ENCODE measurements at places on chromosomes 4 and X.
A peak's percentile ranks its signal among the peaks of the same experiment; 100 is the strongest.

- DNase-seq, result no peak
Measured at GRCh38 chr4:27910227-27910626, 1049.6 kb downstream of the STIM2 start.

DNA sequence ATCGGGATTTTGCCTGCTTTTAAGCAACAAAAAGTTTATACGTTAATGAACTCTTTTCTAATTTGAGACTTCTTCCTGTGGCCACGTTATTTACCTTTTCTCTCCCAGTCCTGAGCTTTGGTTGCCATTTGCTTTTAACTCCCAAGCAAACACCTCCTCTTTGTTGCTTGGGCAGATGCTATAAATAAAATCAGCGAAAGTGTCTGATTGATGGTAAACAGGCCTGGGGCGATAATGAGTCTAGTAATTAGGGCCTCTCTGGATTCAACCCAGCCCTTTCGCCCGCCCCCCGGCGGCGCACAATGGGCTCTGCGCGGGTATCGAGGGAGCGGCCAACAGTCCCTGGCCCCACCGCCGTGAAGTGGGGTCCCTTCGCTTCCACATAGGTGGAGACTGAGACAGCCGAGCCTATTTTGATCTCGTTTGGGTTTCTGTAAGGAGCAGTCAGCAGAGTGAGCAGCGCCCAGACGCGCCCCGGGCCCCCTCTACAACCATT lies 790 bp downstream of the CLGN start:
- no peak for DNase-seq

- no peak for DNase-seq
Measured at GRCh38 chr4:87229979-87230378, 9.6 kb upstream of the KLHL8 start.

GRCh38 chr4:80101071-80101791 lies 28.2 kb upstream of the ANTXR2 start:
- DNase-seq, result no peak

DNA sequence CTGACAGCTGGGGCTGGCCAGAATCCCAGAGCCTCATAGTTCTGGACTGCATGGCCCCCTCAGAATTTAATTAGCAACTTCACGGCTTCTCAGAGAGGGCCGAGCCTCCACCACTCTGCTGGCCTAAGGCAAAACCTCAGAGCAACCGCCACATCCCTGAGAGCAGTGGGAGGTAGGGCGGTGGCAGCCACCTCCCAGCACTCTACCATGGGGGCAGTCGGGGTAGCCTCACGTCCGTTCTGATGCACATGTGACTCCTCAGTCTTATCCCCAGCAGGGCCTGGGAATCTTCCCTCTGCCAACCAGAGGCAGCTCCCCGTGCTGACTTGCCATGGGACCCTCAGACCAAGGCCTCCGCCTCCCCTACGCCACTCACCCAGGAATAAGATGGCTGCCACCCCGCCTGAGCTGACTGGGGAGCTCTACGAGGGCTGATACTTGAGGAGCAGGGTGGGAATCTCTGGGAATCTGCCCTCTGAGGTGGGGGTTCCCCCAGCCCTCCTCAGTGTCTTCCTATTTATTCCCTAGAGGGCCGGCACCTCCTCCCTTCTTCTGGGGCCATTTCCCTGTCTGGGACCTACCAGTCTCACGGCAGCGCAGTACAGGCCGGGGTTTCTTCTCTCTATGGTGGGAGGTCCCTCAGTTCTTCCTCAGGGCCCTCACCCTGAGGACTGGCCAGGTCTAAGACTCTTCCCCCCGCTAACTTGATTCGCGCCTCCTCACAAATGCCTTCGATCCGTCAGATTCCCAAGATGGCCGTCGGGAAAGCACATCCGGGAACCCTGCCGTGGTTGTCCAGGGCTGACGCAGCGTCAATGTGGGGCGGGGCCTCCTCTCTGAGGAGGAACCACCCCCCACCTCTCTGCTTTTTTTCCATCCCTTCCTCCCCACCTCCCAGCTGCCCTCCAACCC lies at the start of gene MAGEC2:
MAGEC2 (minus strand) TSS at position 769 of the 912 bp plus-strand sequence. CDS start 1,303 bp downstream, outside the sequence.
- DNase-seq, result no peak

DNA sequence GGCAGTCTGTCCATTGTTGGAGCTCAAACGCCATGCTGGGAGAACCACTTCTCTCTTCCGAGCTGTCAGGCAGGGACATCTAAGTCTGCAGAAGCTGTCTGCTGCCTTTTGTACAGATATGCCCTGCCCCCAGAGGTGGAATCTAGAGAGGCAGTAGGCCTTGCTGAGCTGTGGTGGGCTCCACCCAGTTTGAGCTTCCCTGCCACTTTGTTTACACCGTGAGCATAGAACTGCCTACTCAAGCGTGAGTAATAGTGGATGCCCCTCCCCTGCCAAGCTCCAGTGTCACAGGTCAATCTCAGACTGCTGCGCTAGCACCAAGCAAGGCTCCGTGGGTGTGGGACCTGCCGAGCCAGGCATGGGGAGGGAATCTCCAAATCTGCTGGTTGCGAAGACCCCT lies 145.7 kb downstream of the VSIG4 start:
- no peak for DNase-seq

DNA sequence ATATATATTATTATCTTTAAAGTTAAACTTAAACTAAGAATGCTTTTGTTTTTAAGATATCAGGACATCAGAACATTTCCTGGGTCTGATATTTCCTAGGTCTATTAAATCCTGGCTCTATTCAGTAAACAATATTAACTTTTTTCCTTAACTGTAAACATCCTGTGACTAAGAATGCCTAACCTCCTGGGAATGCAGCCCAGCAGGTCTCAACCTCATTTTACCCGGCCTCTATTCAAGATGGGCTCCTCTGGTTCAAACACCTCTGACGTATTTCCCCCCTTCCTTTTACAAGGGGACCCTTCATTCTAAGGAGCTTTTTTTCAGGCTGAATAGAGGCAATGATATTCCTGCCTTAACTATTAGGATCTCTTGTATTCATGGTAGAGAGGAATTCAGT lies 35.8 kb upstream of the DYNLT3 start:
- no peak for DNase-seq

DNA sequence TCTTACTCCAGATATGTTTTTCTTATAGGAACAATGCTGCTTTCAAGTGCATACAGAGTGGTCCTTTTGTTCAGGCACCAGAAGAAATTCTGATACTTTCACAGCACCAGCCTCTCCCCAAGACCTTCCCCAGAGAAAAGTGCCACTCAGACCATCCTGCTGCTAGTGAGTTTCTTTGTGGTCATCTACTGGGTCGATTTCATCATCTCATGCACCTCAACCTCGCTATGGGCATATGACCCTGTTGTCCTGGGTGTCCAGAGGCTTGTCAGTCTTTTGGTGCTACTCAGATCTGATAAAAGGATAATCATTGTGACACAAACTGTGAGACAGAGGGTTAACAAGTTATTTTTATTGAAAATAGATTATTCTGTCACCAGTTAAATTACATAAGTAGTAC lies 39.5 kb downstream of the WDR13 start:
- no peak for DNase-seq

DNA sequence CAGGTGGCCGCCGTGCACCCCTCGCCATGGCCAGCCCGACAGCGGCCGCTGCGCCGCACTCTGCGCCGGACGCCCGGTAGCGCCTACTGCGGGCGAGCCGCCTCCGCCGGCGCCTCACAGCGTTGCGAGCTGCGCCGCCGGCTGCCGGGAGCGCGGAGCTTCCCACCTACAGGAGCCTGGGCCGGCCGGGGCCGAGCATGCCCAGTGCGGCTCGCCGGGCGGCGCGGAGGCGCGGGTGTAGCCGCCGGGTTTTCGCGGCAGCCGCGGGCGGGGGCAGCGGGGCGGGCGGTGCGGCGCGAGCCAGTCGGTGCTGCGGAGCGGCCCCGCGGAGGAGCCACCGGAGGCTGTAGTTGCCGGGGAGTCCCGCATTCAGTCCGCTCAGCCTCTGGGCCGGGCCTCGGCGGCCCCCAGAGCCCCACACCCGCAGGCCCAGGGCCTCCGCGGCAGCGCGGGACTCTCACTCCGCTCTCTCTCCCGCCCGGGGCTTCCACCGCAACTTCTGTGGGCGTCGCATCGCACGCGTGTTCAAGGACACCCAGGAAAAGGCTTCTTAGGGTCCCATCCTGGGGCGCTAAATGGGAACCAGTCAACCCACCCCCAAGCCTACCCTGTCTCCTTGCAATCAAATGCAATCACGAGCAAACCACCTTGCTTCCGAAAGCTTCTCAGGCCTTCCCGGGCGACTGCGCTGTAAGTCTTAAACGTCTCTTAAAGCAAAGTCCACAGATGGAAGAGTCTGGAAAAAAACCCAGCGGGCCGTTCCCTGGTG lies at the start of gene MFAP3L:
MFAP3L (minus strand) TSS at position 143 of the 769 bp plus-strand sequence. CDS start 20,518 bp downstream, outside the sequence.
- peak; percentile 65 for DNase-seq

DNA sequence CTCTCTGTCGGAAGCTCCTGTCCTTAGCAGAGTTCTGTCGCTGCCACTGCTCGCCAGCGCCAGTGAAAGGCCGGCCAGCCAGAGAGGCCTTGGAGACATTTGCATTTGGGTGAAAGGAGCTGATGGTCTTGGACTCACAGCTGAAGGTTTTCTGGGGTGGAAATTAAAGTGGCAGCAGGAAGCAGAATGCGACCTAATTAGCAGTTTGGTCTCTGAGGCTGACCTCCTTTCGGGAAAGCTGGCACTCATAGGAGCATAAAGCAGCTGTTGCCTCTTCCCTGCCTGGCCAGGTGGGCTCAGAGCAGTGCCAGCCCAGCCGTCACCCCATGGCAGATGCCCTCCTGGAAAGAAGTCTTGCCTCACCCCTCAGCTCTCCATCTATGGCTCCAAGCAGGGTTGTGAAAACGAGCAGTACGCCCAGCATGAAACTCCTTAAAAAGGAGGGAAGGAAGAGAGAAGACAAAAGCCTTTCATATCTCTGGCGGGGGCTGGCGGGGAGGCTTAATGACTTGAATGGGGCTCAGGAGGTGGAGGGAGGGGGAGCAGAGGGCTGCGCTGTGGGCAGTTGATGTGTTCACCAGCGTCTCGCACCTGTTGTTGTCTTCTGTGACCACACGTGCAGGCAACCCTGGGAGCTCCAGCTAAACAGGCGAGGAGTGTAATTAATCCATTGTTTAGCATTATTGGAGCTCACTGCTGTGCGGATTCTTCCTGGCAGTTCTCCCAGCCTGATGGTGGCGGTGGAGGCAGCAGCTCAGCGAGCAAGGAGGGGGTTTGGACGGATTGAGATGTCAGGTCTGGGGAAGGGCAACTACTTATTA lies 264.0 kb downstream of the MID1IP1 start:
- no peak for DNase-seq

GRCh38 chr4:108649863-108650211 lies 562 bp upstream of the OSTC start:
- DNase-seq, result no peak

DNA sequence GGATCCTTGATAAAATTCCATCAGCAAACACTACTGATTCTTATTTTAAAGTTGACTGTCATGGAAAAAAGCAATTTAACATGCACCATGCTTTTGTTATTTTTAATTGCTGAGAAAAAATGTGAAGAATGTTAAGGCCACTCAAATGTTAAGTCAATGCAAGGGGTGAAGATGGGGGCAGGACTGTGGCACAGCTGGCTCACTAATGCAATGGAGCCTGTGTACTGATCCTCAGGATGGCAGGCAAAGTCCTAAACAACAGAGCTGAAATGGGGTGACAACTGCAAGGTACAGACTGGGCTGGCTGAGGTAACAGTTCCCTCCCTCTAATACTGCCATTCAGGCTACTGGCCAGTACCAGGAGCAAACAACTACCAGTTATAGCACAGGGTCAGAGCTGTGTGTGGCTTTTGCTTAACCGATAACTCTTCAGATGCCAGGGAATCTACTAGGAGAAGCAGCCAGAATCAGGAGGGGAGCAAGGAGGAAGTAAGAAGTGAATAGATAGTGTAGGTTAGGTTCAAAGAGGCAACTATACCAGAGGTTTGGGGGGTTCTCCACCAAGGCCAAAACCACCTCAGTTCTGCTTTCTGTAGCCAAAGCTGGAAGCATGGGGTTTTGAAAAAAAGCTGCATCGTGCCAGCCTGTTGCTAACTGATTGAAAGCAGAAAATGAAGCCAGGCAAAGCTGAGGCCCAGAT lies 372.6 kb downstream of the OPHN1 start:
- no peak for DNase-seq

- DNase-seq, result no peak
Measured at GRCh38 chrX:115583496-115584004, 22.6 kb downstream of the PLS3 start.

DNA sequence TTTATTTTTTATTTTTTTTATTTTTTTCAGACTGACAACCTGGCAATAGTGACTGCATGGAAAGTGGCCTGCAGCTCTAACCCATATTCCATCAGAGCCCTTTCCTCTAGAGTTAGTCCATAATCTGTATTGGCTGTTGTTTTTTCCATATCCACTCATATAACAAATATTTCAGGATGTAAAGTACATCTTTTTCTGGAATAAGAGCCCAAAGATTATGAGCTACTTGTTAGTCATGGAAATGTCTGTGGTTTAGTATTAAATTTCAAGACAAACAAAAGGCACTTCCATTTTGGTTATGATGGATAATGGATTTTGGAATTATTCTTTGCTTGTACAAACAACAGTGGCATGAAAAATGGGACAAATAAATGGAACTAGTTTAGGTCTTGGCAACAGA lies 296.0 kb upstream of the HS3ST1 start:
- DNase-seq, result no peak

DNA sequence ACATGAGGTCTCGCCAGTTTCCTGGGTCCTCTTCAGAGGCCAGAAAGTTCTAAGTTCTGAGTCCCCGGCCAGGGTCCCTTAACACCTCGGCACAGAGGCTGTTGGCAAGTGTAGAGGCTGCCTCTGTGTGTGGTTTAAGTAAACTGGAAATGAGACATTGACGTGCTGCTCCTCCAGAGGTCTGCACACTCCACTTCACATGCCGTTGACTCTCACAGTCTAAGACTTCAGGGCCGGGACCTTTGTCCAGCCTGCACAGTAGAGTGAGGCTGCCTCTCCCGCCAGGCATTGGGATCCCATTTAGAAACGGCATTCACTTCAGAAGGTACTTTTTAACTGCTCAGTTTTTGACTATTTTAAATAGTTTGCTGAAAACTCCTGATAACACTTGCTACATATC lies 10.6 kb upstream of the TADA2B start:
- DNase-seq, result no peak

DNA sequence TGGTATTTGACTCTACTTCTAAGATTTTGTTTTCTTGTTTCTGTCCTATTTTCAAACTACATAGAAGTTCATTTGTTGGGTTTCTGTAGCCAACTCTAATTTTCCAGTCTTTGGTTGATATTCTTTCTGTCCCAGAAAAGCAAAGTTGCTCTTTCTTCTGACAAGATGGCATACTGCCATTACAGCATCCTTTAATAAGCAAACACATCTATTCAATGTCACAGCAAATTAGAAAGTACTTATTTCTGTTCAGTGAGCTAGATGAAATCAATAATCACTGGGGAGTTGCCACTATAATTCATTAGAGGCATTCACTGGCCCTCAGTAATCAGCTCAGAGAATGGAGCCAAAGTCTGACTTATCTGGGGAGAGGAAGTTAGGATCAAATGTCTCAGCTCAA lies 1258.0 kb upstream of the IGFBP7 start:
- no peak for DNase-seq

GRCh38 chr4:158826882-158827281 lies 58.1 kb downstream of the FNIP2 start:
- no peak for DNase-seq

All from stimulated activated CD4-positive, alpha-beta T cell treated with anti-CD3 and anti-CD28 coated beads, TNF-alpha, amount 100 ng/mL, for 48 hours (primary cell).